ENCODE measurements at places on chromosomes 4 and X. TPM values are rescaled to one million over a fixed set of nuclear protein-coding genes. Genes with fewer than 3 reads are reported as not detected.

TRIML2 gene
- polyA plus RNA-seq, result not detected

ZNF827 gene
- 1.6 TPM for polyA plus RNA-seq

ENAM gene
- polyA plus RNA-seq, result not detected

SCRG1 gene
- 0.04 TPM for polyA plus RNA-seq

TCEAL6 gene
- polyA plus RNA-seq, result not detected

KIAA1210 gene
- polyA plus RNA-seq, result under 0.01 TPM

SPATA4 gene
- not detected for polyA plus RNA-seq

ARX gene
- not detected for polyA plus RNA-seq

RBM47 gene
- 31.3 TPM for polyA plus RNA-seq

FUNDC2 gene
- 58.4 TPM for polyA plus RNA-seq

MGAT4D gene
- polyA plus RNA-seq, result not detected

CPLX1 gene
- polyA plus RNA-seq, result 0.74 TPM

FGF13 gene
- polyA plus RNA-seq, result 0.49 TPM

FAM149A gene
- polyA plus RNA-seq, result 3.2 TPM

RNF150 gene
- 0.87 TPM for polyA plus RNA-seq

TMEM31 gene
- not detected for polyA plus RNA-seq

MUC7 gene
- not detected for polyA plus RNA-seq

PCDH10 gene
- polyA plus RNA-seq, result 0.06 TPM

CENPI gene
- polyA plus RNA-seq, result 1.0 TPM

All from esophagus (tissue), 2 donors.